ENCODE measurements at places on chromosomes 11 and 22. TPM values are rescaled to one million over a fixed set of nuclear protein-coding genes. Genes with fewer than 3 reads are reported as not detected.

GRCh38 chr11:75490221-75491181 is 35.2 kb downstream of the GDPD5 start:
- no peak for DNase-seq

GRCh38 chr11:57842873-57843272 is 81.3 kb downstream of the CTNND1 start:
- no peak for DNase-seq

- DNase-seq: no peak
Measured at GRCh38 chr22:46075764-46076531, 74.4 kb upstream of the PPARA start.

- no peak for DNase-seq
Measured at GRCh38 chr11:73965076-73965763, 14.4 kb downstream of the DNAJB13 start.

GRCh38 chr22:39173787-39174497 is 21.5 kb upstream of the CBX7 start:
- DNase-seq: no peak

GRCh38 chr11:17719028-17719937 is at the start of gene MYOD1:
MYOD1 (plus strand) TSS chr11:17719571; CDS start chr11:17719783, 212 bp downstream.
- no peak for DNase-seq

- DNase-seq: no peak
Measured at GRCh38 chr11:33333816-33334215, 76.6 kb downstream of the HIPK3 start.

DNA sequence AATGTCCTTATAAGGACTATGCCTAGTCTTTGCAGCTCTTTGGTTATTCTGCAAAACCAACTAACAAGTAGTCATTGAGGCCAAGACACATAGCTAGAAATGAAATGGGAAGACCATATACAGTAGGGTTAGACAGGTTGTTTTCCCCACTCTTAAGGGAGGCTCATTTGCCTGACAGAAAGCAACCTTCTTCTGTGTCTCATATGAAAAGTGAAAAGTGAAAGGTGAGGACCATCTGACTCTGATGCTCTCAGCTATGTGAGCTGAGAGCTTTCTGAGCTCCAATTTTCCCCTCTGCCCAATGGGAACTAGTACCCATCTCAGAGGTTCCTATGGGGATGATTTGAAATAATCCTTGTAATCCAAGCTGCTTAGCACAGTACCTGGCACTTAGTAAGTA is 142.0 kb upstream of the BDNF start:
- DNase-seq: no peak

GRCh38 chr11:32775908-32776307 is 18.6 kb downstream of the CCDC73 start:
- no peak for DNase-seq

DNA sequence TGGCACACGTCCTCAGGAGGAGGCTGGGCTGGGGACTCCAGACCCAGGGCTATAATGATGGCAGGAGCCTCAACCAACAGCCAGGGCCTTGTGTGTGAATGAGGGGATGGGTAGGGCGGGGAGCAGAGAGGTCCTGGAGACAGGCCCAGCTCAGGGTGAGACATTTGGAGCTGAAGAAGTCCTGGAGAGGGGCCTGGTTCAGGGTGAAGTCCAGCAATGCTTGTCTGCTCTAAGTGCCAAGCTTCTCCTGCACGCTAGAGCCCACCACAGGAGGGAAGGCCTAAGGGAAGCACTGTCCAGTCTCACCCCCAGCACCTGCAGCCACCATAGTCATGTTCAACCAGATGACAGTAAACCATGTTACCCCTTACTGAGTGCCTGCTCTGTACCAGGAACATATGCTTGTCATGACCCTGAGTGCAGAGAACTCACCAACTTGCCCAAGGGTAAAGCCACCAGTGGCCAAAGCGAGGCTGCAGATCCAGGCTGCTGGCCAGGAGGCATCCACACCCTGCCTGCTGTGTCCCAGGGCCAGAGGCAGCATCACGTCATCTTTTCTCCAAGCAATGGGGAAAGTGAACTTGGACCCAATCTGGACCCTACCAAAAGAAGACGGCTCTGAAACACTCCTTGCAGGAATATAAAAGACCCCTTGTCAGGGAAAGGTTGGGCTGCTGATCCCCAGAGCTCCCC is 24.0 kb downstream of the LMO1 start:
- no peak for DNase-seq

- no peak for DNase-seq
Measured at GRCh38 chr11:67309661-67310061, 6.3 kb downstream of the SSH3 start.

The VPREB1 gene
- not detected for total RNA-seq

The APOBEC3C gene
- 40.2 TPM for total RNA-seq

The SCGB1D2 gene
- not detected for total RNA-seq

The INCENP gene
- total RNA-seq: 118 TPM

The GNAZ gene
- total RNA-seq: 11.1 TPM

The PGR gene
- not detected for total RNA-seq

The PGA5 gene
- not detected for total RNA-seq

The IFITM10 gene
- 1.9 TPM for total RNA-seq

The MRGPRD gene
- not detected for total RNA-seq

The ANKK1 gene
- 0.22 TPM for total RNA-seq

The CHST1 gene
- 0.69 TPM for total RNA-seq

Data from HCT116 (cell line).